ENCODE measurements at places on chromosomes 3 and 15.

- no peak for DNase-seq
Measured at GRCh38 chr3:176147251-176147650, 1050.0 kb downstream of the TBL1XR1 start.

- no peak for DNase-seq
Measured at GRCh38 chr3:98885851-98886250, 15.6 kb downstream of the DCBLD2 start.

- DNase-seq, result no peak
Measured at GRCh38 chr15:33618350-33618749, 307.6 kb downstream of the RYR3 start.

DNA sequence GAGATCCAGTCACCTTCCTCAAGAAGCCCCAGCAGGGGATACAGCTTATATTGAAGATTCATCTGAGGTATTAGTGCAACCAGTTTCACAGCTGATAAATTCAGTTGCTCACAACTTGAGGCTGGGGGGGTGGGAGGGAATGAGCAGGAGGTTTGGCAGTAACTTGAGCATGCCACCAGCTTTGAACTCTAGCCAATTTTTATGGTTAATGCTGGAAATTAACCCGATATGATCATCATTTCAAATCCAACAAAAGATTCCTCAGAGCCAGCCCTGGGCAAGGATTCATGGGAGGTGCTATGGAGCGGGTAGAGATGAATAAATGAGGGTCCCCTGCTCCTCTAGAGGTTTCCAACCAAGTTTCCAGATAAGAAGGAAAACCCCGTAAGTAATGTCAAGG, 73.1 kb upstream of the HES1 start:
- no peak for DNase-seq

DNA sequence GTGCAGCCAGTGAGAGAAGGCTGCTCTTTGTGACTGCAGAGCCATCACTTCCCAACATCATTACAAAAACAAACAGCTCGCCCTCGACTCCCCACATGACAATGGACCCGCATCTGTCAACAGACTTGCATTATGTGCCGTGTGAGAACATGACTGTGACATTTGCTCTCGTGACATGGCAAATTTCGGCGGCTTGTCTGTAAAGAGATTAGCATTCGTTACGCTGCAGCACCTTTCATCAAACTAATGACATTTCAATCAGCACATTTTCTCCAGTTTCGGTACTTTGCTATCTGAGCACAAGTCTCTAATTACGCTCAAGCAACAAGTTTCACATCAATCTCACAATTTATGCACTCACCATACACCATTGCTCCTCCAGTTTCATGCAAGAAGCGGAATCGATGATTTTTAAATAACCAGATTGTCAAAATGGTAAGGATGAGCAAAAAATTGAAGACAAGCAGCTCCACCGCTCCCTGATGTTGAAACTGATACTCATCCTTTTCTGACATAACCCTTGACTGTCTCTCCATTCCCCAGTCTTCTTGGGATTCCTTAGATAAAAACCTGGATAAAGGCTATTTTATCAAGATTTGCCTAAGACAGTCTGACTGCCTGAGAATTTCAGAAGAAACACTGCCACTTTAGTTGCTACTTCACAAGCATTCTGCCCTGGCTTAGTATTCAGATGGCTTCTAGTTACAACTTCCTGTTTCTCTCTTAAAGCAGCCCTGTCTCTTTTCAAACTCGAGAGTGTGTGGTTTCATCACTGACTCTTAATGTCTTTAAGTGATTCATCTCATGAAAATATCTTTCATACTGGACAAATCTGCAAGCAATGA, at the start of gene SLC9A9:
TSS of gene SLC9A9 (minus strand) at position 682 of the 845 bp plus-strand sequence. CDS start at position 536, 146 bp downstream.
- DNase-seq, result peak; percentile 74

DNA sequence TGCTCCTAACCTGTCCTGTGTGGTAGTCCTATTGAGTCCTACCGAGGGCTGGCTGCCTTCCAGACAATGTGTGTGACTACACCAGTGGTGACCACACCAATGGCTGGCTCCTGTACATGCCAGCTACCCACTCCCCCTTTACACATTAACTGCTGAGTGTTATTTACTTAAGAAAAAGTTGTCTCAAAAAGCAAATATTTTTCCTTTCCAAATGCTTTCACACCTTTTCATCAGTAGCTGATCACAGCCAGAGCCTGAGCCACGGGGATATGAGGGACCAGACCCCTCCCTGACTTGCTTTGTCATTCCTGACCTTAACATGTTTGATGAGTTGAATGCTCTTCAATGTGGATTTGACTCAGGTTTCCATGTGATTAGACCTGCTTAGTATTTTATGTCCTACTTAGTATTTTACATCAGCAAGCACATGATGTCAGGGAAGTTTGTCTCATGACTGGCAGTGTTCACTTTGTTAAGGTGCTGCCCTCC, 29.6 kb upstream of the GREM1 start:
- DNase-seq, result no peak

GRCh38 chr15:38554354-38554753, 10.3 kb downstream of the RASGRP1 start:
- no peak for DNase-seq

- no peak for DNase-seq
Measured at GRCh38 chr3:141432904-141433303, 53.9 kb upstream of the RASA2 start.

- DNase-seq, result no peak
Measured at GRCh38 chr3:46489381-46489780, 8.4 kb upstream of the RTP3 start.

DNA sequence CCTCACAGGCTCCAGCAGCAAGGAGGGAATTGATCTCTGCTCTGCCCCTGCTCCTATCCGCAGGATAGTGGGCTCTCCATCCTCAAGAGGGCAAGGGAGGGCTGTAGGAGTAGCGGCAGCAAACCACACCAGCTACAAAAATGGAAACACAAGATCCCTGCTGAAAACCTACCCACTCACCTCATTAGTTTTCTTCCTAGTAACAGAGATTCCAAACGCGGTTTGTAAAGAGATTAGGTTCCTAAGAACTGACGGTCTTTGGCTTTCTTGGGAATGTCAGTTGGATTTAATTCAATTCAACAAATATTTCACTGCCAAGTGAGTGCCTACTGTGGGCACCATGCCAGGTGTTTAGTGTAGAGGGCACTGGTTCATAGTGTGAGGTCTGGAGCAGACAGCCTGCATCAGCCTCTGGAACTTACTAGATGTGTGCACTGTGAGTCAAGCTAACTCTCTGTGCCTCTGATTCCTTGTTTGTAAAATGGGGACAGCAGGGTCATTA, 84.7 kb downstream of the MRPL46 start:
- DNase-seq, result no peak
